ENCODE measurements at places on chromosomes 11 and 22.

DNA sequence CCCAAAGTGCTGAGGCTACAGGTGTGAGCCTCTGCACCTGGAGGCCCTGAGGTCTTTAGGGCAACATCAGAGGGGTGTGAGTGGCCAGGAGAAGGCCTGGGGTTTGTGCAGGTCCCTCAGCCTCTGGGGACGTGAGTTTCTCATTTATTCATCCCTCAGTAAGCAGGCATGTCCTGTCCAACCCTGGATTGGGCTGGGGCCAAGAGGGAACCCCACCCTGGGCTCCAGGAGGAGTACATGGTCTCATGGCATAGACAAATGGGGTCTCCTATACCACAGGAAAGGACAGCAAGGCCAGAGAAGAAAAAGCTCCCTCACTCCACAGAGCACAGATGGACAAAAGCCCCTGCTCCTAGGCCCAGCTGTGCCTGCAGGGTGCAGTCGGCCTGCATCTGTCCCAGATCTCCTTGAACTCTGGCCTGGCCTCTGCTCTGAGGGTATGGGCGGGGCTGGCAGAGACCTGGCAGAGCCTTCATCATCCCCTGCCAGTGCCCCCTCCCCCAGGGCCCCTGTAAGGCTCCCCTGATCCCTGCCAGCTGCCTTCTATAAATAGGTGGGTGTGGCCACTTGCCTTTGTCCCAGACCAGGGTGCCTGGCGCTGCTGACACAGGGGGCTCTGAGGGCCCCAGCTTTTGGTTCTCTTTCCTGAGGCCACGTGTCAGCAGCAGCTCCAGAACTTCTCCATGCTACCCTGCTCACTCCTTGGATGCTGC is 34.6 kb downstream of the A4GALT start:
- no peak for DNase-seq

GRCh38 chr11:132983641-132983978 is 548.7 kb downstream of the OPCML start:
- DNase-seq = no peak

- no peak for DNase-seq
Observed at GRCh38 chr11:82043316-82043715, 690.3 kb downstream of the FAM181B start.

- DNase-seq = no peak
Observed at GRCh38 chr11:69881467-69882269, 62.5 kb upstream of the FGF3 start.

- no peak for DNase-seq
Observed at GRCh38 chr11:116530705-116531104, 242.1 kb downstream of the BUD13 start.

DNA sequence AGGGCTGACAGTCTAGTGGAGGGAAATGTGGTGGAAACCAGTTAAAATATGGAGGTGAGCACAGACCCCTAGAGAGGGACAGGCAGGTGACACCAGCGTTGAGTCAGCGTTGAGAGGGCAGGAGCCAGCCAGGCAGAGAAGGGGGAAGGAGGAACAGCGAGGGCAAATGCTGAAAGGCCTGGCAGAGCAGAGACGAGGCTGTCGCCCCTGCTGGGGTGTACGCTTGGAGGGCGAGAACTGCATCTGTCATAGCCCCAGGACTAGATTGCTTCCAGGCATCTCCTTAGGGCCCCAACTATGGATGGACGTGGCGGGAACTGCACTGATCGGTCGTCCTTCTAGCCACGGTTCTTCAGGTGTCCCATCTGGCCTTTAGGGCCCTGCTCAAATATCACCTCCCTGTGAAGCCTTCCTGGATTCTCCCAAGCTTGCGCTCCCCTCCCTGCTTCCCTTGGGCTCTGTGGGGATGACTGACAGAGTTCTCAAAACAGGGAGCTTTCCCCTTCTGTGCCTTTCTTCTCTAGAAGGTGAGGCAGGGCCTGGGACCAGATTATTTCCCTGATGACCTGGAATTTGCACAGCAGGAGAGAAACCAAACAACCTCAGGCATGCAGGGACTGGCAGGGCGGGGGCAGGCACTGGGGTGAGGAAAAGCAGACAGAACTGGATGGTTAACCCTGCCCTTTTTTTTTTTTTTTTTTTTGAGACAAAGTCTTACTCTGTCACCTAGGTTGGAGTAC is 11.1 kb downstream of the SYNGR1 start:
- no peak for DNase-seq

GRCh38 chr11:22392561-22392960 is 54.4 kb downstream of the SLC17A6 start:
- DNase-seq = no peak

DNA sequence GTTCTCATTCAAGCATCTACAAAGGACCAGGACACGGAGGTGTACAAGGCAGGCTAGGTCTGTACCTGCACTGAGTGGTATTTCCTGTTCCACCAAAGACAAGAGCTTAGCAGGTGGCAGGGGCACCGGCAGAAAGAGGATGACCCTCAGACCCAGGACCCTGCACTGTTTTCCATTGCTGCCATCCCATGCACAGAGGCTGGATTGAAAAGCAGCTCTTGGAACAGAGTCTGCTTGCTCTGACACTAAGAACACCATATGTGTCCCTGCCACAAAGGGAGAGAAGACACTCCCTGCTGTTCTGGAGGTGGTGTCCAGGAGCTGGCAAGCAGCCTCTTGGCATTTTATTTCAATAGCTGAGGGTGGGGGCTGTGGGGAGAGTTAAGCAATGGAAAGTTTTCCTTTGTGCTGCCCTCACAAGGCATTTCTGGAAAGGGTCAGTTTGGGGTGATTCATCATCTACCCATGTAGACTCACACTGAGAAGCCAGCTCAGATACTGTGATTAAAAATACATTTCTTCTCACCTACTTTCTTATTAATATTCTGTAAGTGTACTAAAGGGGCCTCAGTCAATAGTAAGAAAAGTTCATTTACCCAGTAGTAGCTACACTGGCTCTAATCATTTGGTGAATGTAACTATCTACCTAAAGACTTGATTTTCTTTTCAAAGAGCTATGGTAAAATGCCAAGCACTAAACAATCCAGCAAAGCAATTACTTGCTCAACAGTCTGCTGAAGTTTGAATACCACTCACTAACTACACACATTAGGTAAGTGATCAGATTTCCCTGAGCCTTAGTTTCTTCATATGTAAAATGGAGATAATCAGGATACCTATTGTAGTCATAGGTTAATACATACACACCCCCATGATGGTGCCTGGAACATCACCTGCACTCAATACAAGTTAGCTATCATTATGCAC is 55.2 kb downstream of the SLC1A2 start:
- DNase-seq = no peak

DNA sequence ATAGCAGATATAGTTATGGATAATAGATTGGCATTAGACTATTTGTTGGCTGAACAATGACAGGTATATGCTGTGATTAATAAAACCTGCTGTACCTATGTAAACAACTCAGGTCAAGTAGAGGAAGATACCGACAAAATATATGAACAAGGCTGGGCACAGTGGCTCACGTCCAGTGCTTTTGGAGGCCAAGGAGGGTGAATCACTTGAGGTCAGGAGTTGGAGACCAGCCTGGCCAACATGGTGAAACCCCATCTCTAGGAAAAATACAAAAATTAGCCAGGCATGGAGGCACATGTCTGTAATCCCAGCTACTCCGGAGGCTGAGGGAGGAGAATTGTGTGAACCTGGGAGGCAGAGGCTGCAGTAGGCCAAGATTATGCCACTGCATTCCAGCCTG is 14.0 kb upstream of the CHKA start:
- no peak for DNase-seq

- DNase-seq = no peak
Observed at GRCh38 chr11:11810764-11811726, 30.7 kb upstream of the USP47 start.

- no peak for DNase-seq
Observed at GRCh38 chr11:79160791-79161403, 279.9 kb downstream of the TENM4 start.
